LHCN-M2 (cell line): ENCODE measurements at places on chromosomes 2 and 18. TPM values are rescaled to one million over a fixed set of nuclear protein-coding genes. Genes with fewer than 3 reads are reported as not detected.
A peak's percentile ranks its signal among the peaks of the same experiment; 100 is the strongest.

DNA sequence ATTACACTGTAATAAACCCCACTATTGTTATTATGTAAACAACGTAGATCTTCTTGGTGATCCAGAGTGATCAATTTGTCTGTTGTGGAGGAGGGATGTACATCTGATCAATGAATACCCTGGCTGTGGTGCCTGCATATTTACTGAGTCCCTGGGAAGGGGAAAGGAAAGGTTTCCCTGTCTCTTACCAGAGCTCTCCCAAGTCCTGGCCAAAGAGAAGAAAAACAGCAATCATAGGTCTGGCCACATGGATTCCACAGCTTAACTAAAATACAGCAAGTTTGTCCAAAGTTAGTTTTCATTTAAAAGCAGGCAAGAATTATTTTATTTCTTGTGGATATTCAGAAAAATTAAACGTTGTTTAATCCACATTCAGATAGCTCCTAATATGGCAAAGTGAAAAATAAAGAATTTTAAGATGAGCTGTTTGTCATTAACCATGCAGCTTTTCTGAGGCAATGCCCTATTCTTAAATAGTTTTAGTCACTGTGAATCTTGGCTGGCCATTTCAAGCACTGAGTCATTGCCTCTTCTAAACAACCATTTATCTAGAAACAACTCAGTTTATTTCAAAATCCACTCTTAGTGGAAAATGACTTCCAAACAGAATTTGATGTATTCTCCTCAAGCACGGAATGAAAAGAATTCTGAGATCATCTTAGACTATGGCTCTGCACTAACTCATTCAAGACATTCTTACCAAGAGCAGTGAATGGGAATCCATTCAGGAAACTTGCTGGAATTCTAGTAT, 1004.4 kb upstream of the CDH2 start:
- DNase-seq: peak; percentile 86

DNA sequence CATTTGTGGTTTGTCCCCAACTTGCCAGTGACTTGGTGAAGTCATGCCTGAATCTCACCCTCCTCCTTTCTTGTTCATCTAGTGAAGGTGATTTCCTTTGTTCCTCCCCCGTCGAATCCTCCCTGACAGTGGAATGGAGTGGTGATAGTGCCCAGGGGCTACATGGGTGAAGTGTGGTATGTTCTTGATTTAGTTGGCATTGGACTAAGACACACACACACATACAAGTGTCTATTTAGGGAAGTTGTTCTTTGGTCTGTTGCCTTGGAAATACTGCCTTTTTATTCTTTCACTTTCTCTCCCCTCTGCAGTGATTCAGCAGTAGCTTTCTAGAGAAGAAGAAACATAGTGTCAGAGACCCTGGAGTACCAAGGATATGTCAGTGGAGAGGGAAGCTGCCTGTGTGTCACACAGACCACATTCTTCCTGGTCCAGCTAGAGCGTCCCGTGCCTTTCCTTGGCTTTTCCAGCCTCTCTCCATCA, 10.9 kb downstream of the INPP4A start:
- no peak for DNase-seq

DNA sequence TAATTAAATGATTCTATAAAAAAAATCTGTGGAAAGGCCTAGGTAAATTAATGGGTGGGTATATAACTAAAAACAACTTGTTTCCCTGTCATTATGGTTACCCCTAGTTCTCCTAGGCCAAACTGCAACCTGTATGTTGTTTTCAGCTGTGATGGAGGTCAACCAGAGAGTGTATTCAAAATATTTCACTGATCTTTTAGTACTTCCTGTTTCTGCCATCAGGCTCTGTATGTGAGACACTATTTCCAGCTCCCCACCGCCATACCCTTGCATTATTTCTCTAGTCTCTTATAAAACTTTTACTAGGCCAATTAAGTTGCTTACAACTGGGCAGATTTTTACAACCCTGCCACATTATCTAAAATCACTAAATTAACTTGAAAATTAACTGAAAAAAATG, 21.0 kb upstream of the CDKL4 start:
- DNase-seq: no peak

NDC80 gene
- total RNA-seq: 64.1 and 90.8 TPM in 2 replicates

DNA sequence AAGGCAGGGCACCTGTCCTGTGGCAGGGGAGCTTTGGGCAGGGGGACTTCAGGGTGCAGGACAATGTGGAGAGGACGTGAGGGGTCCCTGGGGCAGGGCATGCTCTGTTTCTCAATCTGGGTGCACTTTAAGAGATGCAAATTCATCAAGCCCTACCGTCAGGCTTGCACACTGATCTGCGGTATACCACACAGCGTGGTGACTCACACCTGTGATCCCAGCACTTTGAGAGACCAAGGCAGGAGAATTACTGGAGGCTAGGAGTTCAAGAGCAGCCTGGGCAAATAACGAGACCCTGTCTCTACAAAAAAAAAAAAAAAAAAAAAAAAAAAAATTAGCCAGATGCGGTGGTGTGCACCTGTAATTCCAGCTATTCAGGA, 10.2 kb upstream of the GPC1 start:
- no peak for DNase-seq

GRCh38 chr2:3617198-3617890, 22.4 kb downstream of the COLEC11 start:
- DNase-seq: no peak
